Fibroblast of lung (primary cell): ENCODE measurements at places on chromosomes 6 and 20.

DNA sequence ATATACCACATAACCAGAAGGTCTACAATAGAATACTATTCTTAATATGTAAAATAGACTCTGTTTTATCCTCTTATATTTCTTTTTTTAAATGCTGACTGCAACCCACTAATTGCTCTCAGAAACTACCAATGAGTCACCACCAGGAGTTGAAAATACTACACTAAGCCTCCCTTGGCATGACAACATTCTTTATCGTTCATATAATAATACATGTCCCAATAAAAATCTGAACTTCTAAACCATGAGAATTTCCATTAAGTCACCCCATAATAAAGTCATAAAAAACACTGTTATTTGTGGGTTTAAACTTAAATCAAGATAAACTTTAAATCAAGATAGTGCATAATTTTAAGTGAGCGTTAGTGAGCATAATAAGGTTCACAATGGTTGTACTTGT lies 4.2 kb downstream of the HACE1 start:
- peak; percentile 14 for DNase-seq

DNA sequence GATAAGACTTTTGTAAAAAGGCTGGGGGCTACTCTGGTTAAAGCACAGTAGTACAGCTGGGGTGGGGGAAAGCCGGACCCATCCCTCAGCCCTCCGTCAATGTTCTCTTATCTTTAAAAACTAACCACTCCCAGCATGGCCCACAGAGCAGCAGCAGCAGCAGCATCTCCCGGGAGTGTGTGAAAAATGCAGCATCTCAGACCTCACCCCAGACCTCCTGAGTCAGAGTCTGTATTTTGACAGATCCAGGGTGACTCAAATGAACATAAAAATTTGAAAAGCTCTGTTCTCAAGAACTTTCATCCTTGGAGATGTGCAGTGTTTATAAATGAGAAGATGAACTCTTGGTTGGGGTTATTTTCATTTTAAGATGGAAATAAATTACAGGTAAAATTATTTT lies 277.7 kb upstream of the ECI2 start:
- DNase-seq, result peak; percentile 64

GRCh38 chr6:44201200-44201599 lies 15.5 kb upstream of the MYMX start:
- DNase-seq, result no peak

GRCh38 chr6:79421001-79421411 lies 116.2 kb downstream of the LCA5 start:
- DNase-seq, result peak; percentile 75

- DNase-seq, result no peak
Measured at GRCh38 chr6:37460805-37461204, 27.8 kb downstream of the CMTR1 start.

- no peak for DNase-seq
Measured at GRCh38 chr6:100952006-100952405, 70.9 kb upstream of the ASCC3 start.

GRCh38 chr20:39630215-39630908 lies 668.2 kb downstream of the DHX35 start:
- no peak for DNase-seq

DNA sequence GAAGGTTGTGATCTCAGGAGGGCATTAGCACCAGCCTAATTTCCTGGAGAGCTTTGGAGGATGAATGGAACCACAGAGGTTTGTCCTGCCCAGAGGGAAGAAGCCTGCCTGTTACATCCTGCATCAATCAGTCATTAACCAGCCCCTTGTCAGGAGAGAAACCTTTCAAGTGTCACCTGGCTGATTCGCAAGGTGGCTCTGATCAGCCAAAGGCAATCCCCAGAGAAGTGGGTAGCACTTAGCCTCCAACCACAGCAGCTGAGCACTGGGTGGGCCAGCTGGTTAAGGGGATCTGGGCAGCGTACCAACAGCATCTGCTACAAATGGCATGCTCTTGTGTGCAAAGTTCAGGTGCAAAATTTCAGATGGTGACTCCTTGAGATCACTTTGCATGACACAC lies 26.9 kb downstream of the ANKEF1 start:
- no peak for DNase-seq

DNA sequence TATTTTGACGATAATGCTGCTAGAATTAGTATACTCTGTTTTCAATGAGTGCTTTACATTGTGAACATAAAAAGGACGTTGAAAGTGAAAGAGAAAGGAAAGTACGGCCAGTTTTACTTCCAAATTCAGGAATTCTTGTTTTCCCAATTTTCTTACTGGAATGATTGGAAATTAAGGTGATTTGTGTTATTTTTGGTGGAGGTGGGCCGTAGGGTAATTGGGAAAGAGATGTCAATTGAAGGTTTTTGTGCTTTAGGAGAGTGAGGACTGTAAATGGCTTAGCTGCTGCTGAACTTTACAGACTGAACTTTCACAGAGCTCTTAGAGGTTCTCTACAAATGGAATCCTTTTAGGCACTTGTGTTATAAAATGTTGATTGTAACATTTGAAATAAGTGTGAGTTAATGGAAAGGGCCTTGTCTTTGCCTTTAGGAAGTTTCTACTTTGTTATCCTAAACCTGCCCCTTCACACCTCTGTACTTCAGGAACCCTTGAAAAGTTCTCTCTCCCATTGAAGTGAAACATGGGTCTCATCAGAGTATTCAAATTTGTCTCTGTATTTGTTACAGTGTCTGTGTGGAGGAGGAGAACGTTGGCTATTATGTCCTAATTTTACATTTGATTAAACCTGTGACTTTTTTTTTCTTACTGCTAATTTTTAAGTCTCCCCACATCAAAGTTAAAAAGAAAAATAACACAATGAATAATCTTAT lies 256.4 kb downstream of the ARID1B start:
- DNase-seq, result peak; percentile 55

DNA sequence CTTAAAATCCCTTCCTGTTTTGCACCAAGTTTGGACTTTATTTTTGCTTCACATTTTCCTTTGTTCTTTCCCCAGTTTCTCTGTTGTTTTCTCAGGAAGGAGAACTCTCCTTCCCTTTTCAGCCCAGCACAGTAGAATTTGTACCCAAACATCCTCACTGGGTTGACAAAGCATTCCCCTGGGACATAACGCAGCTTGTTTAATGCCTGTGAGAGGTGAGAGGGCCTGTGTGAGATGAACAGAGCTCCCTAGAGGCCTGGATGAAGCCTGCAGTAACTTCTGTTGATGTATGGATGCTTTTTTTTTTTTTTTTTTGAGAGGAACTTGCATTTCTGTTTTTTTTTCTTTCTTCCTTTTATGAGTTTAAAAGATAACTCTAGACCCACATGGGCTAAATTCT lies 104.9 kb upstream of the SLC22A23 start:
- peak; percentile 23 for DNase-seq

DNA sequence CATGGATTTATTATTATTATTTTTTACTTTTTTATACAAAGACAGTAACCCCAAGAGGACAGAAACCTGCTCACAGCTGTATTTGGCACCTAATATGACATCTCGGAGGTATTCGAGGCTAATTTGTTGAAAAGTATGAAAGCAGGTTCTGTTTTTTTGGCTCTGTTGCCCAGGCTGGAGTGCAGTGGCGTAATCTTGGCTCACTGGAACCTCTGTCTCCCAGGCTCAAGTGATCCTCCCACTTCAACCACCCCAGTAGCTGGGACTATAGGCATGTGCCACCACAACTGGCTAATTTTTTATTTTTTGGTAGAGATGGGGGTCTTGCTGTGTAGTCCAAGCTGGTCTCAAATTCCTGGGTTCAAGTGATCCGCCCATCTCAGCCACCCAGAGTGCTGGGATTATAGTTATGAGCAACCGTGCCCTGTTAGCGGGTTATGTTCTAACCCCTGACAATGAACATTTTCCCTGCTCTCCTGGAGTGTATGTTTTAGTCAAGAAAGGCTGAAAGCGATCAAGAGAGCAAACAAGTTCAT lies 53.7 kb upstream of the ZNF217 start:
- no peak for DNase-seq

DNA sequence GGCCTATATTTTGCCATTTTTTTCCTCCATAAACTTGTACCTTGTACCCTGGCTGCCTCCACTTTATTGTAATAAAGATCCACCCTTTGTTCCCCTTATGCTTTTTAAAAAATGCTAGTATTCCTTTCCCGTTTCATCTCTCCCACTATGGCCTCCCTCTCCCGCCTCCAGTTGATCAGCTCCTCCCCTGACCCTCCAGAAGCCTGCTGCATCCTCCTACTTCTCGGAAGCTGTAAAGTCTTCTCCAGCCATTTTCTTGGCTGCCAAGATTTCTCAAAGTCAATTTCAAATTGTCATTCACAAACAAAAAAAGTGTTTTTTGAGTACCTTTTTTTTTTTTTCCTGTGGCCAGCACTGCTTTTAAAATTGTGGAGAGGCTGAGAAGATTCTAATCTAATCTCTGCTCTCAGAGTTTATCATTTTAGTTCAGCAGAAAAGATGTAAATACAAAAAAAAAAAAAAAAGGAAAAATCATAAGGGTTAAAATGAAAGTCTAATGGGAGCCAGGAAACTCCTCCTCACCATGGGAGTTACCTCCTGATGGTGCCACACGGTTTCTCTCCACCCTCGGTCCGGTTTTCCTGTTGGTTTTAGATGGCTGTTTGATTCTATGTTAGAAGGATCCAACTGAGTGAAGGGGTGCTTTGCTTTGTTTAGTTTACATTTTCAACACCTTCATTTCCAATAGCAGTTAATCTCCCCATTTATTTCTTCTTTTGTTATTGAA lies 103.0 kb upstream of the KCNK16 start:
- DNase-seq, result no peak

- DNase-seq, result no peak
Measured at GRCh38 chr20:38842558-38842981, 37.1 kb downstream of the PPP1R16B start.

DNA sequence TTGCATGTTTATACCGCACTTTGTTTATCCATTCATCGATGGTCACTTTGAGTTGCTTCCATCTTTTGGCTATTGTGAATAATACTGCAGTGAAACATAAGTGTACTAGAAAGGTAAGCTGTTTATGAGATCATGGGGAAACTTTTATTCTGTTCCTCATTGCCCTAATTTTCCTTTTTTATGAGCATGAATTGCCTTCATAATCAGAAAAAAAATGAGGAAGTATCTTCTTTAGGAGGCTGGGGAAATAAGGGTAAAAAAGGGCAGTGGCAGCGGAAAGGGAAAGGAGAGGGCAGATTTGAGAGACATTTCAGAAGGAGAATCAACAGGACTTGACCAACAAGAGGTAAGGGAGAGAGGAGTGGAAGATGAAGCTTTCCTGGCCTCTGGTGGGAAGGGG lies 14.3 kb upstream of the SERINC3 start:
- no peak for DNase-seq

GRCh38 chr6:51062166-51062722 lies 243.6 kb downstream of the TFAP2B start:
- DNase-seq, result no peak

DNA sequence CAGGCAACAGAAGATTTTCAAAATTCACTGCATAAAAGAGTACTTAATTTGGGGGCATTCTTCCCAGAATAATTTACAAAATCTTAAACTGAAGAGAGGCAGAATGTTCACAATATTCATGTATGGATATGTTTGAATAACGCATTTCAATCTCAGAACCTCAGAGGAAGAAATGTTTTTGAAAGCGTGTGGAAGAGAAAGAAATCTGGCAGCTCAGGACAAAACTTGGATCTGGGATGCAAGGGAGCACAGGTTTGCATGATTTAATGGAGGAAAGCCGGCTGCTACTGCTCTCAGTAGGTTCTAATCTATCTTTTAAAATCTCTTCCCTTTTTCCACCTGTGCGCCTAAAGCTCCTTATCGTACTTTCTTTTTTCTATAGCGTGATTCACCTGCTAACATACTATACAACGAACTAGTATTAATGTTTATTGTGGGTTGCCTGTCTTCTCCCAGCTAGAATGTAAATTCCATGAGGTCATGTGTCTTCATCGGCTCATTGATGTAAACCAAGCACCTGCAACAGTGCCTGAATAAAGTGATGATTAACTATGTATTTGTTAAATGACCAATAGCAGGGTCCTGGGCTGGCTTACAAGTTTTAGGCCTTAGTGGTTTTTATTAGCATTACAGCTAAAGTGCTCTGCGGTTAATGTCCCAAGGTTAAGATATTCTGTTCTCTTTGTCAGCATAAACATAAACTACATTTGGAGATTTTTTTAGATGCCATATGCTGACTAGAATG lies 15.3 kb downstream of the PRL start:
- no peak for DNase-seq

DNA sequence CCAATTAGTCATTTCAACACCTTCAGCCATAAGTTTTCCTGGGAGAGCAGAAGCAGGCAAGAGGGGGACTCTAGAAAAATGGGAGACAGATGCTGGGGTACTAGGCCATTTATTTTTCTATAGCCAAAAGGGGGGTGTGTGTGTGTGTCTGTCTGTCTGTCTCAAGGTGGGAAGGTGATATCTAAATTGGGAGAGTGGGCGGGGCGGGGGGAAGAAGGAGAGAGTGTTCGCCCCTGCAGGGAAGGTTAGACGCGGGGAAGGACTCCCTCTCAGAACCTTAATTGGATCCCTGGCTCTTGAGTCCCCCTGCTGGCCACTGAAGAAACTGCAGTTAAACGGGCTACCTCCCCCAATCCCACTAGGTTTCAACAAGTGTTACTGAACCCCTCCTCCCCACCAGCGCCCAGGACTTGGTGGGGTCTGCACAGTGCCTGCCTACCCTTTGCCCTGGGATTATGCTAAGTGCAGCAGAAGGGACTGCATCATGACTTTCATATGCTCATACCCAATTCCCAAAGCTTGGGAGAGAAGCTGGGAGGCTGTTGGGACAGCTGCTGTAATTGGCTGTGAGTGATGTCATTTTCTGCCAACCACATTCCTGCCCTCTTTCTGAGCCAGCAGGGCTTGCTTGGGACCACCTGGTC lies 45.8 kb downstream of the FOXP4 start:
- peak; percentile 56 for DNase-seq

DNA sequence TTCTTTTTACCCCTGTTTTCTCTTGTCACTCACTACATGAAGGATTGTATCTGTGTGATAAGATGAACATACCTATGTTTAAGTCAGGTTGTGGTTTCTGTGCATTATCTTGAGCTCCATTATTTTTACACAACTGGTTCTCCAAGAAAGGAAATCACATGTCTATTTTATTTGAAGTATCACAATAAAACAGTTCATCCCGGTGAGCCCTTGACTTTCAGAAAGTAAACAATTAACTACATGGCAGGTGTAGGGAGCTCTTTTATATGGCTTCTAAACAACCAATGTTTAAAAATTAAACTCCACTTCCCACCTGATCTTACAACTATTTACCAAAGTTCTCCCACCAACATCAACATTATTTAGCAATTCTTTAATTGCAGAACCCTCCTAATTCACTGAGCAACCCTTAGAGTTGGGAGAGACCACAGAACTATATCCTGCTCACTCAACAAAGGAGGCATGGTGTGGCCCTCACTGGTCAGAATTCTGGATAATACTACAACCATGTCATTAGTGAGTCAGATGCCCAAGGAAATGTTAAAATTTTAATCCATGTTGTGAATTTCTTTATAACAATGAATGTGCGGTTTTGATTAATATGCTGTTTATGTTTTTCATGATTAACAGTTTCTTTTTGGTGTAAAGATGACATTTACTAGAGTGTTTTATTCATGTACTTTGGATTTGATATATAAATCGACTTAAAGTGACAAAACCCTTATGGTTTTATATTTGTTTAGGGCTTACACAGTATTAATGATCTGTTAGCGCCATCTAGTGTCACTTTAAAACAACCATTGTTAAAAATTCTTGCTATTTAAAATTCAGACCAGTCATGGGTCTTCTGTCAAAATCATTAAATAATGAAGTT lies 50.0 kb upstream of the SCGN start:
- DNase-seq, result peak; percentile 48
